Muscle of leg (tissue), 16 donors: ENCODE measurements at places on chromosomes 4 and X.

DNA sequence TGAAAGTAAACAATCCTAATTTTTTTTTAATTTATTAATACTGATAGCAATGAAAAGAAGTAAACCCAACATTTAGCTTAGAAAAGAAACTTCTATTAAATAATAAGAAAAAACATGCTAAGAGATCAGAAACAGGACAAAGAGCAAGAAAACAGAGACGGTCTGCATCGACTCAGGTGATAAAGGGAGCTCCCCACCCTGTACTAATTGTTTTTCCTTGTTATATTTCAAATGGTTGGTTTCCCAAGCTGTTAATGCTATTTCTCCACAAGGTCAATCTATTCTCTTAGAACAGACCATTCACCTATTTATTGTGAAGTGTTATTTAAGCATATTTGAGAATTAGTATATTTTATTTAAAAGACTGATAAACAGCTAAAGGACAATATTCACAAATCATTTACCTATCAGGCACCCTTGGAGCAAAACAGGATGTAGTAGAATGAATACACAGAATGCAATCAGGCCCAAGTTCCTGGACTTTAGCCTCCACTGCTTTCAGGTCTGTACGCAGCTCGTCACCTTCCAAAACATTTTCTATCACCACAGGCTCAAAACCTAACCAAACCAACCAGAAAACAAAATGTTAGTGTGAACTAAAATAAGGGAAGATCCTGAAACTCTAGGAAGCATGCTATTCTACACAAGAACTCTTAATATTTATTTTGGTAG lies 5.5 kb downstream of the SEPSECS start:
- no peak for DNase-seq

DNA sequence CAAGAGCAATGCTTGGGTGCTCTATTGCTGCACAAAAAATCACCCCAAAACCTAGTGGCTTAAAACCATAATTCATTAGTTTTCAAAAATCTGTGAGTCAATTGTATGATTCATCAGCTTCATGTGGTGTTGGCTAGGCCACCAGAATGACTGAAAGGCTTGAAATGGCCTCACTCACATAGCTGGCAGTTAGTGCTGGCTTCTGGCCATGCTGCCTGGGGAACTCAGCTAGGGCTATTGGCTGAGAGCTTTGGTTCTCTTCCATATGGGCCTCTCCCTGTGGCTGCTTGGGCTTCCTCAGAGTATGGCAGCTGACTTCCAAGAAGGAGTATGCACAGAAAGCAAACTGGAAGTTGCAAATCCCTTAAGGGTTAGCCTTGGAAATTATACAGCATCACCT lies 3.1 kb upstream of the MTMR1 start:
- DNase-seq, result no peak

DNA sequence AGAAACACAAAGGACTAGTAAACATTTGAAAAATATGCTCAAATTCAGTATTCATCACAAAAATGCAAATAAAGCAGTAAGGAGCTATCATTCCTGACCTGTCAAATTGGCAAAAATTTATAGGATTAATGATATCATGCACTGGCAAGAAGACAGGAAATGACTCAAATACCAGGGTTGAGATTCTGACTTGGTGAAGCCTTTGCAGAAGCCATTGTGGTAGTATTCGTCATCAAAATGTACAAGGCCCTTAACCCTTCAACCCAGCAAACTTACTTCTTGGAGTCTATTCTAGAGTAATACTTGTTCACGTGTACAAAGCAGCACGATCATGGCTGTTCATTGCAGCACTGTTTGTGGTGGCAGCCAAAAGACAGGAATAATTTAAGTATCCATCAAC lies 132.4 kb downstream of the ENOX2 start:
- no peak for DNase-seq

DNA sequence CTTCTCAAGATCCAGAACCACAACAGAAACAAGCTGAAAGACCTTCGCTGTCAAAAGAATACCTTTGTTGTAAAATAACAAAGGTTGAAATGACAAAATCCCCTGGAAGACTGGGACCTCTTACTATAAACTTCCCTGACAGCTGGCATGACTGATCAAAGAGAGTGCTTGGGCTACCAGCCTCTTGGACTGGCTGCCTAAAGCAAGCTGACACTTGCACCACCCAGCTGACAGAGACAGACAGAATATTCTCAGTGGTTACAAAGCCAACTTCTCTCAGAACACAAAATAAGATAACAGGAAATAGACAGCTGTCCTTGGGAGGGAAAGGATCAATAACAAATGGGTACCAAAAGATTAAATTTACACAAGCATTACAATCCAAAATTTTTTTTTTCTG lies 241.7 kb upstream of the SPOCK3 start:
- no peak for DNase-seq

DNA sequence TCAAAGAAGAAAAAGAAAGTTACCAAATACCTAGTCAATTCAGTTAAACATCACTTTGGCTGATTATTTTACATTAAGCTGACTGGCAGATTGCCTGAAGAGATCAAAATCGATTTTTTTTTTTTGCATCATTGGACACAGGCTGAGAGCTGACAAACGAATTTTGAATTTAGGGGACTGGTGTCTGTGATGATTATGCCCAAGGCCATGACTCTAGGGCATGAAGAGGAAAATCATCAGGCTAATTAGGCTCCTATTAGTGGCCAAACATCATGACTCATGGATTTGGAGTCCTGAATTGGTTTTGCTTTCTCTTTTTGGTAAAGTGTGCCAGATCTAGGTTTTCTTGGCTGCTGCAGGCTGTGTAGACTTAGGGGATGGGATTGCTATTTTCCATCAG lies 829.3 kb upstream of the LCORL start:
- DNase-seq, result no peak
